ENCODE measurements at places on chromosomes 4 and X.

DNA sequence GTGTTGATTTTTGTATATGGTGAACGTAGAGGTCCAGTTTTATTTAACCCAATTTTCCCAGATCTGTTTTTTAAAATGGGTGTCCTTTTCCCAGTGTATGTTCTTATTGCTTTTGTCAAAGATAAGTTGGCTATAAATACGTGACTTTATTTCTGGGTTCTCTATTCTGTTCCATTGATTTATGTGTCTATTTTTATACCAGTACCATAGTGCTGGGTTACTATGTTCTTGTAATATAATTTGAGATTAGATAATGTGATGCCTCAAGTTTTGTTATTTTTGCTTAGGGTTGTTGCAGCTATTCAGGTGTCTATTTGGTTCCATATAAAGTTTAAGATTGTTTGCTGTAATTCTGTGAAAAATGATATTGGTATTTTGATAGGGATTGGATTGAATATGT lies 749.1 kb upstream of the GRIA3 start:
- no peak for DNase-seq

- no peak for DNase-seq
These were observed 557.2 kb upstream of the BOD1L1 start for GRCh38 chr4:14184767-14185166.

DNA sequence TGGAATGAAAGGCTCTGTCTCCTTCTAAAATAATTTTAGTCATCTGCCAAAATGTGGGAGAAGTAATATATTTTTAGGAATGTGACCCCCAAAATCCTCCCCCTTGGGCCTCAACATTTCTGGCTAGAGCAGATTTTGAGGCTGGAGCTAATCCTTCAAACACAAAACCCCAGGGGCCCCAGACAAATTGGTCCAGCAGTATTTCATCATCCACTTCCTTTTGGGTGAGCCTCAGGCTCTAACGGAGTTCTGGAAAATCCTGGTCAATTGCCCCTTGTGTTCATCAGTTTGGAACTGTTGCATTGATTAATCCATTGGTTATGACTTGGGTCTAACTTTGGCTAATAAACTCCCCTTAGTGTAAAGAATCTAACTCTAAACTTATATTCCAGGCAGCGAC lies 67.4 kb upstream of the PCDH19 start:
- no peak for DNase-seq

GRCh38 chr4:113823291-113823659 lies 61.7 kb upstream of the CAMK2D start:
- DNase-seq, result no peak

DNA sequence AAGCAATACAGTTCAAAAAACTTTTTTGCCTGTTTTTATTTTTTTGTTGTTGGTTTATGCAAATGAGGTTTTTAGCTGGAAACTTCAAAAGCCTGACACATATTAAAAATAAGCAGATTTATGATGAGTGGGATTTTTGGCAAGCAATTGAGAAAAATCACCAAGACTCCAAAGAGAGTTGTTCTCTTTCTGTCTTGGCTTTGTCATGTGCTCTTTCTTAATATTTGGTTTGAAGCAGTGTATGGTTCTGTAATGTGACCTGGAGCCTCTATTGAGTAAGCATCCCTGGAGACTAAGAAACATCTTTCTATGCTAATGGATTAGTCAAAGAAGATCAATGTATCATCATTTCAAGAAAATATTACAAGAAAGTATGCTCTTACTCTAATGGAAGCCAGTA lies 11.7 kb downstream of the TRIM2 start:
- DNase-seq, result no peak

DNA sequence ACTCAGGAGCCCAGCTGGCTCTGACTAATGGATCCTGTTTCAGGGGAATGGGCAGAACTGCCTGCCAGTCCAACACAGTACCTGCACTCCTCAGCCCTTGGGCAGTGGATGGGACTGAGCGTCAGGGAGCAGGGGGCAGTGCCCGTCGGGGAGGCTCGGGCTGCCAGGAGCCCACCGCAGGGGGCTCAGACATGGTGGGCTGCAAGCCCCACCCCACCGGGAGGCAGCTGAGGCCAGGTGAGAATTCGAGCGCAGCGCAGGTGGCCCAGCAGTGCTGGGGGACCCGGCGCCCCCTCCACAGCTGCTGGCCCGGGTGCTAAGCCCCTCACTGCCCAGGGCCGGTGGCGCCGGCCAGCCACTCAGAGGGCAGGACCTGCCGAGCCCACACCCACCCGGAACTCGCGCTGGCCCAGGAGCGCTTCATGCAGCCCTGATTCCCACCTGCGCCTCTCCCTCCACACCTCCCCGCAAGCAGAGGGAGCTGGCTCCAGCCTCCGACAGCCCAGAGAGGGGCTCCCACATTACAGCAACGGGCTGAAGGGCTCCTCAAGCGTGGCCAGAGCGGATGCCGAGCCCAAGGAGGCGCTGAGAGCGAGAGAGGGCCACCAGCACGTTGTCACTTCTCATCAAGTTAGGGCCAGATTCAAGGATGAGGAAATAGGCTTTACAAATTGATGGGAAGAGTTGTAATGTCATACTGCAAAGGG lies 668.8 kb downstream of the GALNTL6 start:
- no peak for DNase-seq

DNA sequence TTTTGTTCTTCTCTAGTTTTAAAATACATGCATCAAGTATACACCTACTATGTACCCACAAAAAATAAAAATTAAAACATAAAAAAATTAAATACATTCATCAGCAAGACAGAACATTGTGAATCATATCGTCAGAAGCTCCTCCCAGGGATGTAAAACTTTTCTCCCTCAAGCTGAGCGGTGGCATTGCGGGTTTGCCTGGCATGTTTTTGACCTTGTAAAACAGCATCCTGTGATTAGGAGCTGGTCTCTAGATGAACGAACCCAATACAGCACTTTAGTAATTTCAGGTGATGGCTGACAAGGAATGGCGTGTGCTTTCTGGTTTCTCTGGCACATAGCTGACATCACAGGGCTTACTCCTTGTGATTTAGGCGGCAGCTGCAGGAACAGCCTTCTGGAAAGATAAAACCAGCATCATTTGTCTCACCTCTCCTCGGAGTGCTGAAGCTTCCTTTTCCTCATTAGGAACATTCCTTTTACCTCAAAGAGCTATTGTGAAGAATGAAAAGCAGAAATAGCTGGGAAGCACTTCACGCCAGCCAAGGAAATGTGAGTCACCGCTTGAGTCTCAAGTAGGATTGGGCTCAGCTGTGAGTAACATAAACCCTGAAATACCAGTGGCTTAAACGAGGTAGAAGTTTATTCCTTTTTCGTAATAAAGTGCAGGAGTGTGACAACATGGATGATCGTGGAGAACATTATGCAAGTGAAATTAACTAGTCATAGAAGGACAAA lies 44.3 kb downstream of the NYX start:
- DNase-seq, result no peak

DNA sequence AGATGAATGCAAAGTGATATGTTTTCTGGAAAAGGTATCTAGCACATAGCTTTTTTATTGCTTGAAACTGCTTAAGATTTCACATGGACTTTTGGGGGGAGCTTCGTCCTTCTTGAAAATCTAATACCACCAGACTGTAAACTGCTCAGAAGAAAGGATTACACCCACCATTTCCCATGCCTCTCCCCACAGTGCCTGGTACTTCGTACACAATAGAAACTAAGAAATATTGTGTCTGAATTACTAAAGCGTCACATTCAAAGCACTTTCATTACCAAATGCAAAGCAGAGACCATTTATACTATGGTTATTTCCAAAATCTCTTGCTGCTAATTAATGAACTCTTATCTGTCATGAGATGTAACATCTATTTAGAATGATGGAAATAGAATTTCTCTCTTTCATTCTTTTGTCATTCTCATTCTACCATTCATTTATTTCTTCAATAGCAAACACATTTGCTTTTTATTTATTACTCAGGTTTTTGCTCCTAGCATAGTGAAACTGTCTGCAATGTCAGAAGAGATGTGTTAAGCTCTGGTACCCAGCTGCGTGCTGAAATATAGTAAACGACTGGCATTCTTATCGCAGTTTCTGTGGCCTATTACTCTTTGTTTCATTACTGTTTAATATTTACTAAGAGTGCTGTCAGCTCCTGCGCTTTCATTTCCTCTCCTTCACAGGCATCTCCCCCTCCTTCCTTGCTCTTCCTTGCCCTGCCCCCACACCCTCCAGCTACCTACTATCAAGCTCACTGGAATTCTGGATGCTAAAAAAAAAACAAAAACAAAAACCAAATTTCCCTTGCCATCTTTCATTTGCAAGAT lies 51.4 kb upstream of the RAPGEF2 start:
- no peak for DNase-seq

DNA sequence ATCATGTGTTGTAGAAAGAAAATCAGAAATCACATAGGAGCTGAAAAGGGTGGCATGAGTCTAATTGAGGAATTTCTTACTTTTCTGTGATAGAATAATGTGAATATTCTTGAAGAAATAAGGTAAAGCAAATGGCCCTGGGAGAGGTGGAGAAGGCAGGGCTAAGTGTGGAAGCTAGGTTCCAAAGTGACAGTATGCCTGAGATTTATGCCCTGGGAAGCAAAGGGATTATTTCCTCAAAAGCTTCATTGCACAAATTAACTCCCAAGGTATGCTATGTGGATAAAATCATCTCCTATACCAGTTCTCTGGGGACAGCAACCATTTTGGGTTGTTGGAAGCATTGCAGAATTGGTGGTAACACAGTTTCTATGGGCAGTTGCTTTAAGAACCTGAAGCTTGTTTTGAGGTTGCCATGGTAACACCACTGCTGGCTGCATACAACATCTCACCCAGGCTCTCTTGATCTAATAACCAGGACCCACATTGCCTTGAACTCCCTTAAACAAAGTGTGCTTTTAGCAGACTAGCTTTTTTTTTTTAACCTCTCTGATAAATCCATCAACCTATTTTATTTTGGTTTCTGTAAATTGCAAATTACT lies 21.0 kb downstream of the MAOA start:
- DNase-seq, result no peak

DNA sequence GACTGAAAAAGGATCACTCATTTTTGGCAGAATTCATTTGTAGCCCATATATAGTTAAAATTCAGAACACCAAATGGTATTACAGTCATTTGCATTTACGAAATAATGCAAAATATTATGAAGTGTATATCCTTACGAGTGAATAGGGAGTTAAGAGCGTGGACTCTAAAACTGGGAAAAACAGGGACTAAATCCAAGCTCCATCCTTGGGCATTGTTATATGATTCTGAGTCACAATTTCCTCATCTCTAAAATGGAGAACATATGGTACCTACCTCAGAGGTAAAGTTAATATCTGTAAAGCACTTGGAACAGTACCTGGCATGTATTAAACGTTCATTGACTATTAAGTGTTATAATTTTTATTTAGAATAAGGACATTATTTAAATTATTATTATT lies 106.3 kb downstream of the ZAR1 start:
- no peak for DNase-seq

DNA sequence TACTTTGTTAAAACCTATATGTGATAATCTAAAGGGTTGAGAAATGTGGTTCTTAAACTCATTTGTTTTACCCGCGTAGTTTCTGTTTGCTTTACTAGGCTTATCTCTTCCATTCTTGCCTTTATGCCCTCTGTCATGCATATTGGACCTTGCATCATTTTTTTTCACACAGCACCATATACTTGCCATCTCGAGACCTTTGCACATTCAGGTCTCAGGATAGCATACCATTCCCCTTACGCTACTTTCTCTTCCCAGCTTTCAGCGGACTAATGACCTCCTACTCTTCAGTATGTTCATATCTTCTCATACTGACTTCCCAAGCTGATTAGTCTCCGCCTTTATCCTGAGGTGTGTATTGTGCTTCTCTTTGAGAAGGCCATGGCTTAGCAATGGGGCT lies 40.5 kb downstream of the USP38 start:
- no peak for DNase-seq

DNA sequence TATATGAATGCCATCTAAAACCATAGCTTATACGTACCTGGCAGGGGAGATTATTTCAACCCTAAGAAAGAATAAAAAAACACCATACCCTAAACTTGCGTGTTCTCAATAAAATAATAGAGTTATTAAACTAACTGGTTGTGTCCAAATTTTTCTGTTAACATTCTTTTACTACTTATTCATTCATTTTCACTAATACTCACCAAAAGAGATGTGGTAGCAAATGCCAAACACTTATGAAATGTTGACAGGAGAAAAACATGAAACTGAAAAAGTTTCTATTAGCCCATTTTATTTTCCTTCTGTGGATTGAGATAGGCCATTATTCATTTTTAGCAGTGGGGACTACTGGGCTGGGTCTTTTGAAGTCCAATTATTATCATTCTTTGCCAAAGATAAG lies 102.0 kb downstream of the TSPAN5 start:
- DNase-seq, result no peak

DNA sequence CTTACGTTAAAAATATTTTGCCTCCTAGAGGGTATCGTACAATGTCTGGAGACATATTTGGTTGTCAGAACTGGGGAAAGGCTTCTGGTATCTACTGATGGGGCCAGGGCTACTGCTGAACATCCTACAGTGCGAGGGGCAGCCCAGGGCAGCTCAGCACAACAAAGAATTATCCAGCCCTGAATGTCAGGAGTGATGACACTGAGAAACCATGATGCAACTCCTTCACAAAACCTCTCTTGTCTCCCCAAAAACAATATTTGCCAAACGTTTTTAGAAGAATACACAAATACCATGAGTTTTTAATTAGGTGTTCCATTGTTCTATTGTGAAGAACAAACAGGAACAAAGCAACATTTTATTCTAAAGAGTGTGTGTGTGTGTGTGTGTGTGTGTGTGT lies 43.4 kb upstream of the CLNK start:
- no peak for DNase-seq

DNA sequence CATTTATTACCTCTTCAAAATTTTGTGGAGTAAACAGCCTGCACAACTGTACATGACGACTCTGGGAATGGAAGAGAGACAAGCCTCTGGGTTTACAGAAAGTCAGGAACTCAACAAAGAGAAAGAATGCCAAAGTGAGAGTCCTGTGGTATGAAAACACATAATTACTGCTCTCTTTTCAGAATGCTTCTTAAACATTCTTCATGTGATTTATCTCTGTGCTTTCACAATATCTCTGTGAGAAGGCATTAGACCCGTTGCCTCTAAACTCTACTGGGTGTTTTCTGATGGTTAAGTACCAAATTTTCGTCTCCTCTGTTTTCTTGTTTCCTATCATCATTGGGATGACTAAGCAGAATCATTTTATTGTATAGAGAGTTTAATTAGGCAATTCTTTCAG lies 966.6 kb upstream of the SLIT2 start:
- DNase-seq, result no peak

- peak; percentile 58 for DNase-seq
These were observed at the start of gene SMIM10 for GRCh38 chrX:134990801-134991481. Gene SMIM10, plus strand, starts transcription at chrX:134990991. Its CDS starts 105 bp downstream, at chrX:134991096.

DNA sequence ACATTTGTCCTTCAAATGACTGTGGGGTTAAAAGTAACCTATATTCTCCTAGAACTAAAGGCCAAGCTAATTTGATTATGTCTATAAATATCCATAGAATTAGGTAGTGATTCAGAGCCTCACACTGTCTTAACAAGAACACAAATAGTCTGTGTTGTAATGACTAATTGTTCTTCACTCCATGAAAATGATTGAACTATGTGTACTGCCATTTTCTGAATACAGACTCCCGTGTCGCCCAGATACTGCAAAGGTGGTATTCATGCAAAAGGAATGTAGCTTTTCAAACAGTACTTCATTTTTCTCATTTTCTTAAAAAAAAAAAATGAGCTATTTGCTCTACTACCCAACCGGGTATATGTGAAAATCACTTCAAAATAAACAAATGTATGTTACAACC lies 11.3 kb upstream of the PHKA2 start:
- DNase-seq, result no peak

Measured in C1 segment of cervical spinal cord (tissue), 14 donors.